ENCODE measurements at places on chromosomes 16 and 17.

- no peak for DNase-seq
Observed at GRCh38 chr16:81807767-81808358, 28.8 kb downstream of the PLCG2 start.

DNA sequence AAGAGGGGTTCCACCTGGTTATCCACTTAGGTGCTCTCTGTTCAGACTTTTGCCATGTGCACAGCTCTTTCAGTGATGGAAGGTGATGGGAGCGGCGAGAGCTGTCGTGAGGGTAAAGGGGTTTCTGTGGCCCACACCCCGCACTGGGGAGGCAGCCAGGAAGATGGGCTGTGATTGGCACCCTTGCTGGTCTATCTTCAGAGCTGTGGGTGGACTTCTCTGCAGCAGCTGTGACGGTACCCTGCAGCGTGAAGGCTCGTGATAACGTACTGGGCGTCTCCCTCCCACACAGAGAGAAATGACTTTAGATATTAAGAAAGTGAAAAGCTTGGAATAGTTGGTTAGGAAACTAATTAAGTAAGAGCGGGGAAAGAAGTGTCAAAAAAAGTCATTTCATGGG lies 45.8 kb downstream of the MPRIP start:
- no peak for DNase-seq

GRCh38 chr17:83103200-83103942 lies 24.0 kb downstream of the METRNL start:
- peak; percentile 62 for DNase-seq

DNA sequence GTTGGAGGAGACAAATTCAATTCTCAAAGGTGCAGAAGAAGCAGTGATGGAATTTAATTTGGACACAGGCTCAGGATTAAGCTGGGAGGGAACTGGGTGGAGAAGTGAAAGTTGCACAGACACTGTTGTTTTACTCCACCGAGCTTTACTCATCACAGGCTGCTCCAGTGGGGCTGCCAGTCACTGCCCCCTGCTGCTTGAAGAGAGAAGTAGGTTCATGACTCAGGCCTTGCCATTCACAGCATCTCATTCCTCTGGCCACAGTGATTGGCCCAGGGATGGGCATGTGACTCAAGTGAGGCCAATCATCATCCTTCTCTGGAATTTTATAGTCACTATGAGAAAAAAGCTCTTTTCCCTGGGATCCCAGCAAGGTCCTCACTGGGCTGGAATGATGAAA lies 11.8 kb downstream of the GNAO1 start:
- DNase-seq: no peak

- no peak for DNase-seq
Observed at GRCh38 chr16:30414159-30414558, 6.8 kb downstream of the ZNF771 start.

GRCh38 chr16:71626018-71626857 lies at the start of gene MARVELD3:
Gene MARVELD3, plus strand, starts transcription at chr16:71626184. Its CDS starts 46 bp downstream, at chr16:71626230.
- DNase-seq: no peak

- DNase-seq: no peak
Observed at GRCh38 chr17:49984283-49984682, 10.7 kb downstream of the DLX3 start.

DNA sequence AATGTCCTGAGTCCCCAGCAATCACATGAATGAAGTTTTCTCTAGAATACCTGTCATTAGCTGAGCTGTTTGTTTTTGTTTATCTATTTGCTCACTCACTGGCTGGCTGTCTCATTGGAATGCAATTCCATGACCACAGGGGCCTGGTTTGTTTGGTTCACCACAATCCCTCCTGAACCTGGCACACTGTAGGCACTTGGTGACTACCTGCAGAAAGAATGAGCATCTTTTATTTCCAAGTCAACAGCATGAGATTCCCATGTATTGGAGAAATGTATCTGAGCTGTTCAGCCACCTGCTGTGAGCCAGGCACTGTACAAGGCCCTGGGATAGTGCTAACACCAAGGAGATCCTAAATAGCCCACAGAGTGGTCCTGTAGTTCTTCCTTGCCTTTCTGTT lies 345.1 kb downstream of the XYLT1 start:
- peak; percentile 19 for DNase-seq
